ENCODE measurements at places on chromosomes 7 and 10.

DNA sequence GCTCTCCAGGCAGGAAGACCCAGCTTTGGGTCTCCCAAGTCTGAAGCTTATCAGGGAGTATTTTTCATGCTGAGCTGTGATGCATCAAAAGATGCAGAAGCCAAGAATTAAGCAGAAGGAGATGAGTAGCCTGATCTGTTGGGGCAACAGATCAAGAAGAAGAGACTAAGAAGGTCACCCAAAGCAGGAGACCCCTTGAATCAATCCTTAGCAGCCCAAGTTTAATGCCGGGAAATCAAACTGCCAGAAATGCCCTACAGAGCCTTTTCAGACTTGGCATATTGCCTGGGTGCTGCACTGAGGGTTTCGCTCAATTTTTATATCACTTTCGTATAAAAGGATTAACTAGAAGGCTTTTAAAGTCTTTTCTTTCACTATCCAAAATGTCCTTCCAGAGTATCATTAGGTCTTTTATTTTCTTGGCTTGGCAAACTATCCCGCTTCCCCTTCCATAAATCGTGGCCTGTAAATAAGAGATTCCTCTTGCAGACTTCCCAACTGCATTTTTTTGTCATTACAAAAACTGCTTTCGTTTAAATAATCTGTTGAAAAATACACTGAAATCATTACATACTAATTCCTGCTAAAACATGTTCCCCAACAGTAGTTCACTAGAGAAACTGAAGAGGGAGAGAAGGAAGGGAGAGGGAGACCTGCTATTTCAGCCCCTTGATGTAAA lies 49.0 kb upstream of the STK17A start:
- no peak for DNase-seq

GRCh38 chr7:15330943-15331342 lies 230.9 kb downstream of the AGMO start:
- DNase-seq = no peak

- DNase-seq = no peak
Measured at GRCh38 chr10:10831085-10831484, 186.6 kb upstream of the CELF2 start.

- no peak for DNase-seq
Measured at GRCh38 chr10:70939441-70940003, 51.2 kb upstream of the PCBD1 start.

- no peak for DNase-seq
Measured at GRCh38 chr10:20299034-20299736, 483.0 kb downstream of the PLXDC2 start.

- no peak for DNase-seq
Measured at GRCh38 chr7:28348636-28349035, 63.7 kb upstream of the CREB5 start.

DNA sequence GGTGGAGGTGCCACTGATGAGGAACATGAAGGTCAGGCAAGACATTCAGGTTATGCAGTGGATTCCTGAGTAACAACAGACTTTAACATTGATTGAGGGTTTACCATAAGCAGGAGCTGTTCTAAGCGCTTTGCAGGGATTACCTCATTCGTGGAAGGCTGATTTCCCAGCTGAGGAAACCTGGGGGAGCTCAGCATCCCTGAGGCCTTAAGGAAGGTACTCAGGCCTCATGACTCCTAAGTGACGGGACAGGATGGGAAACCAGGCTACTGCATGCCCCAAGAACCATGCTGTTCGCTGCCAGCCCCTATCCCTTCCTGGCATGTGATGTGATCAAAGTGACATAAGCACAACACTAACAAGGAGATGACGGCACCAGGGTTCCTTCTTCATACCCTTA lies 143.6 kb upstream of the NFE2L3 start:
- DNase-seq = no peak

DNA sequence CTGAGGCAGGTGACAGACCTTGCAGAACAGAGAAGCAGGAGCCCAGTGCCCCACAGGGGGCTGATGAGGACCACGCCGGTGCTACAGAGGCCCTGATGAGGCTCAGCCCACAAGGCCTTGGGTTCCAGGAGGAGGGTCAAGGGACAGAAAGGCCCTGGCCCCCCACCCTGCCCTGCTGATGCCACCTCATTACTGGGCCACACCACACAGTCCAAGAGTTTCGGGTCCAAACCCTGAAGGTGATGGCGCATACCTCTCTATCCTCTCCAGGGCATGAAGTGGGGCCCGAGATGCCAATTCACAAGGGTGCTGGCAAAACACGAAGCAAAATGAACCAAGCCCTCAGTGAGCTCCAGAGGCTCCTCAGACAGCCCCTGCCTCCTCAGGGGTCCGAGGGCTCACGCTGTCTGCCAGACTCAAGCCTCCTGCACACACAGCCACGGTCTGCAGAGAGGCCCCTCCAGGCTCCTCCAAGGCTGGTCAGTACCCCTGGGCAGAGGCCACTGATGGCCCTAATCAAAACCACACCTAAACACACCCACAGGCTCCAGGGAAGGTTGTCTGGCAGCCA lies 32.3 kb downstream of the RASGEF1A start:
- DNase-seq = peak; percentile 29
